Osteocyte (in vitro differentiated cells): ENCODE measurements at places on chromosomes 2 and 18. TPM values are rescaled to one million over a fixed set of nuclear protein-coding genes. Genes with fewer than 3 reads are reported as not detected.

DNA sequence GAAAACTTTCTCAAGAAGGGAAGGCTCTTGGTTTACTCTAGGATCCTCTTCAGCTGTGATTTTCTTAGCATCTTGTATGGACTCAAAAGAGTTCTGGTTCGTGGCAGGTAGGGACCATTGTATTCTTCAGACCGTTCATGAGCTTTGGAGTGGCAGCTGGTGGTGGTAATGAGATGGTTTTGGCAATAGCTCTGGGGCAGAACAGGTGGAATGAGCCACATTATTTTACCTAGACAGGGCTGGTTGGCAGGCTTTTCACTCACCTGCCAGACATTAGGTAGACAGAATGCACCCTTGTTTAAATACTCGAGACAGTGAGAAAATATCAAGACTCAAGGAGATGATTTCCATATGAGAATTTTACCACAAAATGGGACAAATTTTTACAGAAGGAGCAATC lies 26.2 kb upstream of the MGAT5 start:
- DNase-seq, result no peak

- DNase-seq, result no peak
Measured at GRCh38 chr2:236813766-236814165, 244.1 kb downstream of the ACKR3 start.

DNA sequence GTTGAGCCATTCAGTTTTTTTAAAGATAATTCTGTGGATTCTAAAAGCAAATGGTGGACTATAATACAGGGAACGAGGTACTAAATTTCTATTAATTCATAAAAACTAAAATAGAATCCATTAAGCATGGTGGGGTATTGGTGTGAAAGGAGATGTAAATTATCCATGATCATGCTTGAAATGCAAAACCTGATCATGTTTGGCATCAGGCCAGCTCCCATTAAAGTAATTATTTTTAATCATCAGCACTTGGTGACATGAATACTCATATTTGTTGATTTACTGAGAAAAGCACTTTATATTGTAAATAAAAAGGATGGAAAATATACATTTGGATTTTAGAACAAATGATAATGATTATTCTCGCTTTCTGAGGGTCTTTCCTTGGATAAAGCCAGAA lies 232.3 kb upstream of the MEIS1 start:
- DNase-seq, result no peak

GRCh38 chr2:120953066-120953756 lies 217.5 kb downstream of the GLI2 start:
- DNase-seq, result no peak

DNA sequence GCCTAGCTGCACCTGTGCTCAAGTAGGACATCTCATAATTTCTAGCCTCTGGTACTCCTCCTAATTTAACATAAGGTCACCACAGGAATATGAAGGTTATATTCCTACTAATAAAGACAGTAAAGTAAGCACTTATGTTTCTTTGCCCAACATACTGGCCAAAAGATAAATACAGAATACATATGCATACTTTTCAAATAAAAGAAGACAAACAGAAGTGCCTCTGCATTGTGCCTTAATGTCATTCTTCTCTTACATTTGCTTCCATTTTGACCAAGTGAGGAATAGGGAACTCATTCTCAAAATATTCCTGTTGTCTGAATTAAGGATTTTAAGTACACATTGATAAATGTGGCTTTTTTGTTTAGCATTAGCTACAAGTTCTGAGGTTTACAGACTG lies 5.6 kb downstream of the BCL11A start:
- DNase-seq, result no peak

- DNase-seq, result no peak
Measured at GRCh38 chr18:11407940-11408339, 201.5 kb upstream of the SLC35G4 start.

GRCh38 chr2:11630855-11631254 lies 39.1 kb downstream of the NTSR2 start:
- DNase-seq, result no peak

DNA sequence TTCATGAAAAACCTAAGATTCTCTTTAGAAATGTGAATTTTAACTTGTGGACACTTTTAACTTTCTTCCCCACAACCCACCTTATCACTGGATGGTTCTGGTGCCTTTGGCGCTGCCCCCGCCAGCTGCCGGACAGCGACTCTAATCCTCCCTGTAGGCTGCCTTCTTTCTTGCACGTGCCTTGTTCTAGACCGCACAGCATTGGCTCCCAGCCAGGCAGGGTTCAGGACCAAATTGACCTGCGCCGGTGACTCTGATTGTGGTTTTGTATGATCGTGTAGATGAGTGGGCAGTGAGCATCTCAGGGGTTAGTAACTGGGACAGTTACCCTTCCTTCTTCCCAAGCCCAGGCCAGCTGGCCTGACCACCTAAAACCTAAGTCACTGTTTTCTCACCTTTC lies 106.8 kb downstream of the ASAP2 start:
- no peak for DNase-seq

GRCh38 chr2:19473350-19473749 lies 114.9 kb upstream of the OSR1 start:
- DNase-seq, result no peak

GRCh38 chr18:76697441-76697901 lies 124.9 kb upstream of the ZNF236 start:
- no peak for DNase-seq

GRCh38 chr18:70296781-70297180 lies 7.9 kb downstream of the SOCS6 start:
- no peak for DNase-seq

DNA sequence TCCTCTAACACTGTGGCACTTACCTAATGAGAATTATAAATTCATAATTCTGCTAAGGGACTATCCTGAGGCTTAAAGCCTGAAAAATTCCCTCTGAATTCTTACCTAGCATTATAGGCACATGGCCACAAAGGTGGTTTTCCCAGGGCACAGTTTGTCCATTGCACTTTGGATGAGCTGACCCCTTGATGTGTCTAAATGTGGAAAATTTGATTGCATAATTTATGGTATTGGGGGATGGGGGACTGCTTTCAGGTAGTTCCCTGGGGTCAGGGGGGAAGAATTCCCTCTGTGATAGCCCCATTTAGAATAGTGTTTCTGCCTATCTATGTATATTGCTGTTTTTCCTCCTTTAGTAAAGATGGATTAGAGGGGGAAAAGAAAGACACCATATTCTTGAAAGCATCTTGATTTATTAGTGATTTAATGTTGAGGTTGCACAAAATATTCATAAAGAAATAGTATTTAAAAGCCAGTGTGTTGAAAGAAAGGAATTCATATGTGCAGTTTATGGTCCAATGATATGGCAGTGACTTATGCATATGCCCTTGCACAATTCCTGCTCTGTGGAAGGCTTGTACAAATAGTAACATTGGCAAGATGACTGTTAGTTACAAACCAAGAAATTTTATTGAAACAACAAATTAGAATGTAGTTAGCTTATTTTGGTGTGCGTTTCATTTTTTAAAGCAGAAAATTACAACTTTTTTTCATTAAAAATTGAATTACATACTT lies 8.7 kb upstream of the HTR2B start:
- DNase-seq, result no peak

DNA sequence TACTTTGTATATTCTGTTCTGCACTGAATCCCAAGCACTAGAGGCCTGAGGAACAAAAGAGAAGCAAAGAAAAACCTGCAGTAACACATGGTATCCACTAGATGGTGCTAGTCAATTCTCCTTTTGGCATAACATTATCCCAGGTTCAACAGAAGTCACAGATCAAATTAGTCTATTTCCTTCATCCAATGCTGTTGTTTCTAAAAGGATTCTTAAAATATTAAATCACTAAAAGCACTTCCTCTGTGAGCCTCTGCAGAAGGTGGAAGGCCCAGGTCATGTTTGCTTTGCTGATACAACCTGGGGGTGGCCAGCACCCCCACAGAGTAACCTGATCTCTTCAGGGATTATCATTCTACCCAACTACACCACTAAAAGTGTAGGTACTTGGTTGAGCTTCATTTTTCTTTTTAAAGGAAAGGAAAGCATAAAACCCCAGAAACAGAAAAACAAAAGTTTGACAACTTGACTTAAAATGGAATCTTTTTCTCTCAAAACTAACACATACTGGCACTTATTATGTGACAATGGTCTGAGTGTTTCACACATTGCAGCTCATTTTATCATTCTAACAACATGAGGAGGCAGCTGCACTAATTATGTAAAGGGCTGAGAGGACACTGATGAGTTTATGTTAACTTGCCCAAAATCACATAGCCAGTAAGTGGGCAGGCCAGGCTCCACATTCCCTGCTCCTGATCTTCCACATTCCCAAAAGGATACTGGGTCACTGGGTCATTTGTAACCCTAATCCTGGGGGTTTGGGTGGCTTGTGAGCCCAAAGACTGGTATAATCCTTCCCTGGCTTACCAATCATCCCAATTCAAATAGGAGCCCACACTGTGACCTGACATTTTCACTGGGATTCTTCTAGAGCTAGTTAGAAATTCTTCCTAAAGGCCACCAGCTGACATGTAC lies 66.8 kb upstream of the DNER start:
- DNase-seq, result no peak

DNA sequence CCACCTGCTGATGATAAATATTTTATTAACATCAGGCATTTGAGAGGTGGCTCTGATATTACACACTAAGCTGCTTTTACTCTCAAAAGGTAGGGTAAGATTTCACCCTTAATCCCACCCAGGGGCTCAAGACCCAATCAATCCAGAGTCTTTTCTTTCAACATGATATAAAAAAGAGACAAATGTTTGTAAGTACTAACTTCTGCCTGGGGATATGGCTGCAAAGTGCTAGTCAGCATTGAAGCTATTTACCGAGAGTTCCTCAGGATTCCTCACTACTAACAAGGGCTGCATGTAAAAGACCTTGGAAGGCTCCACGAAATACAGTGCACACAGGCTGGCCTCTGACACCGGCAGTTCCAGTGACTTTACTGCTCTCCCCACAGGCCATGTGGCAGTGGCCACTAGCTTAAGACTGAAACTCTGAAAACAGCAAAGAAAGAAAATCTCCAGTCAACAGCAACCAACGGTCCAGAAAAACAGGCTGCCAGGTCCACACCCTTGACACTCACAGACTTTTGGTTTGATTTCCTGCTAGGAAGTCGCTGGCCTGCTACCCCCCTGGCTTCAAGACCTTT lies 11.2 kb downstream of the MREG start:
- no peak for DNase-seq

DNA sequence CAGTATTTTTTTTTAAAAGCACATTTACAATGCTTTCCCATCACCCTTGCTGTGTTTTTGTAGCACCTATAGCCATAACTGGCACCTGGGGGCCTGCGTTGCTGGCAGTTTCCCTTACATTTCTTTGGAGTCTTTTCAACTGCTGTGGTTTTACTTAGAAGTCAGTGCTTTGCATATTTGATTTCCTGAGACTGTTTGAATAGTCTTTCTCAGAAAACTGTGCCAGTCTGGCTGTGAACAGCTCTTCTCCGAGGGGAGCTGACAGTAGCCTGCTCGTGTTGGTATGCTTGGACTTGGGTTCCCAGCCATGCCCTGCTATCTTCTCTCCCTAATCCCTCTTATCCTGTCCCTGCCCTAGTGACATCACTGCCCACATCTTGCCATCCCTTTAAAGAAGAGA lies 81.5 kb downstream of the DPP4 start:
- DNase-seq, result no peak

DNA sequence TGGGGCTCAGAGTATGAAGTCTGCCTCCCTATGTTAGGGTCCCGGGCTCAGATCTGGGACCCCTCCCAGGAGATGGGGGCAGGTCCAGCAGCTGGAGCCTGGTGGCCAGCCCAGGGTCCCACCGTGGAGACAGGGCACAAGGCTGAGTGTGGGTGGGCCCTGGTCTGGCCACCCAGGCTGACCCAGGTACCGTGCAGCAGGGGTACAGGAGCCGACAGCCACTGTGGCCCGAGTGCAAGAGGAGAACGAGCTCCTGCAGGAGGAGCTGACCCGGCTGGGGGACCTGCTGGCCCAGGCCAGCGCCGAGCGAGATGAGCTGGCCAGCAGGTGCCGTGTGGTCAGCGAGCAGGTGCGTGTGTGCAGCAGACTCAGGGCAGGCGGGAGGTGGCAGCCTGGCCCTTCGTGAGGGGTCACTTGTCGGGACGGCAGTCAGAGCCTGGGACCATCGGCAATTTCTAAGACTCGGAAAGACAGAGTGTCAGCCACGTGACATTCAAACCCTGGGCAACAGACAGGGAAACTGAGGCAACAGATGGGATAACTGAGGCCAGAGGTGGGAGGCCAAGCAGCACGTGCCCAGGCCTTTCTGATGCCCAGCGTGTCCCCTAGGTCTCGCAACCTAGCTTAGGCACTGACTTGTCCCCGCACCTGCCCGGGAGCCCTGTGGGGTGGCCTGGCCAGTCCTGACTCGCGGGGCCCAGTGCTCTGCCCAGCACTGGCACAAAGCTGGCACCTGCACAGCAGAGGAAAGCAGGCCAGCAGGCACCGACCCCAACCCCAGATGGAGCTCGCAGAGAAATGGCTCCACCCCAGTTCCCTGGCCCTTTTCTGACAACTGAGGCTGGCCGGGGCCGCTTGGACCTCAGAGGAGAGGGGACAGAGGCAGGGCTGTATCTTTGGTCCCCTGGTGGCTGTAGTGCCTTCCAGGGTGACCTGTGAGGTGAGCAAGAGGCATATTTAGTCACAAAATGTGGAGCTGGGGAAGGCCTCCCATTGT lies 13.9 kb downstream of the CROCC2 start:
- DNase-seq, result peak; percentile 68

DNA sequence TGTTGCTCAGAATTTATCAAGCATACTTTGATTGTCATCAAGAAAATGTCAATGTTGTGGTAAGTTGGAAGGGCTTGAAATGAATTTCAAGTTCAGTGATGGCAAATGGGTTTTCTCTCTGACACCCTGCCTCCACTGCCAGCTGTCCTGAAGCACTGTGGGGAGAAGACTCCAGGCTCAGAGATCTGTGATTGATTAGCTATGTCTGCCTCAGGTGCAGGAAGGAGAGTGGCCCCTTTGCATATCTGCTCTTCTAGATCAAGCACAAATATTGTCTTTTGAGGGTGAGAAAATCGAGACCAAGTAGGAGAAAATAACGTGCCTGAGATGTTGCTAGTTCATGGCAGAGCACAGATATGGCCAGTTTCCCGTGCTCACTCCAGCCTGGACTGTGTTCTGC lies 178.8 kb upstream of the GLI2 start:
- no peak for DNase-seq

GRCh38 chr2:227774011-227774624 lies 28.4 kb downstream of the SCYGR8 start:
- DNase-seq, result peak; percentile 1

GRCh38 chr18:51030537-51031258 lies 685 bp downstream of the SMAD4 start:
- peak; percentile 88 for DNase-seq

ACADL gene
- not detected in 2 replicates for total RNA-seq

EPAS1 gene
- total RNA-seq, result 11.0 and 14.1 TPM in 2 replicates

KIF1A gene
- 4.3 and 5.6 TPM in 2 replicates for total RNA-seq

GNLY gene
- not detected in 2 replicates for total RNA-seq

MDH1 gene
- 112 TPM in 2 replicates for total RNA-seq
